ENCODE measurements at places on chromosomes 16 and 17.

- peak; percentile 68 for DNase-seq
These were observed 5.5 kb downstream of the SPNS2 start for GRCh38 chr17:4504188-4504587.

DNA sequence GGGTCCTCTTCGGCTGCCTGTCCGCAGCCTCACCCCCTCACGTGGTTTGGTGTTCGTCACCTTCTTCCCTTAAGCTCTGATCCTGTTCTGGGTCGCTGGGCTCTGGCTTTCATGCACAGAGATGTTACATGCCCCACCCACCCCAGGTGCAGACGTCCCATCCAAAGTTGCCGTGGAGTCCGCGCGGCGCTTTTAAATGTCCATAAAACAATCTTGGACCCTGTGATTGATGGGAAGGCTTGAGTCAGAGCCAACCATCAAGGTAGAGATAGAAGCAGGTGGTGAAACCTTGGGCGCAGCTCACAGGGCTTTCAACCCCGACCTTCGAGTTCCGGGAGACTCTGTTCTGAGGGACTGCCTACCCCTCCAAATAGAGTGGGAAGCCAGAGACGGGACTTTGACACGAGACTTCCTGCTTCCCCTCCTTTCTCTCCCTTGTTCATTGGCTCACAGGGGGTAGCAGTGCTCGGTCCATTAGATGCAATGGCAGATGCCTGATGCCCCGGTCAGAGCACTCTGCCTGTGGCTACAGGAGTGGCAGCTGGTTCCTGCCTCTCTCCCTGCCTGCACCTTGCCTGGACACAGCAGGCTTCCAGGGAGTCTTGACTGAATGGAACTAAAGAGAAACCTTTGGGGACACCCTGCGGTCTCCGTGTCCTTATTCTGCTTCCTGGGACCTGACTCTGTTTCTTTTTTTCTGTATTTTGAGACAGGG lies 4.0 kb downstream of the ENGASE start:
- DNase-seq, result no peak

DNA sequence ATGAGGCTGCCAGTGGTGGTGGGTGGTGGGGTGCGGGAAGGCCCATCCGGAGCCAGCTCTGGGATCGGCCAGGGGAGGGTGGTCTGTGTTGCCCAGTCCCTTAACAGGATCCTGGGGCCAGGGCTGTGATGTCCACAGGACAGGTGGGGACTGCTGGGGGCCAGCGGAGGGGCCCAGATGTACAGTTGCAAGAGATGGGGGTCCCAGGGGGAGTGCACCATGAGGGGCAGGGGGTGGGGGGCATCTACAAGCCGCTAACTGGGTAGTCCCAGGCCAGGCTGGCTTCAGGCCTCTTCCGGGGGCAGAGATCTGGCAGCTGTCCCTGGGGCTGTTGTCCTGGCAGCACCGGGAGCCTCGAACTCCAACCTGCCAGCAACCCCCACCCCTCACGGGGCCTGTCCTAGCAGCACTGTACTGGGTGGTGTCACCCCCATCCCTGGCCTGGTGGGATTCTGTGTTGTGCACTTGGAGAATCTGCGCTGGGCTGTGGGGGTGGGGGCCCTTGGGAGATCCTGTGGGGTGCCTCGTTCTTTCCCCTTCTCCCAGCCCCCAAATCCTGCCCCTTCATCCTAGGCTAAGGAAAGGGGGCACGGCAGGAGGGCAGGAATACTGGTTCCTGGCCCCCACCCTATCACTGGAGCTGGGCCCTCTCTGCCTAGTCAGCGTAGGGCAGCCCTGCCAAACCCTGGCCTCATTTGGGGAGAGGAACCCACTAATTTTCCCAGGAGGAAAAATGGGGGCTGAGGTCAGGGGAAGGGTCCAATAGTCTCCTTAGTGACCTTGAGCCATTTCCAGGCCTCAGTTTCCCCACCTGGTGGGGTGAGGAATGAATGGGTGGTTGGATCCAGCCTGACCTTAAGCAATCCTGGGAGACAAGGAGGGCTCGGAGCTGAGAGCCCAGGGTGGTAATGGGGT lies 1.4 kb downstream of the MTSS2 start:
- DNase-seq, result no peak

GRCh38 chr16:11250091-11250785 lies 5.8 kb downstream of the SOCS1 start:
- no peak for DNase-seq
